Omental fat pad (tissue), 4 donors: ENCODE measurements at places on chromosomes 13 and 19.

GRCh38 chr19:13002166-13002898 lies 7.1 kb downstream of the NFIX start:
- DNase-seq = no peak

DNA sequence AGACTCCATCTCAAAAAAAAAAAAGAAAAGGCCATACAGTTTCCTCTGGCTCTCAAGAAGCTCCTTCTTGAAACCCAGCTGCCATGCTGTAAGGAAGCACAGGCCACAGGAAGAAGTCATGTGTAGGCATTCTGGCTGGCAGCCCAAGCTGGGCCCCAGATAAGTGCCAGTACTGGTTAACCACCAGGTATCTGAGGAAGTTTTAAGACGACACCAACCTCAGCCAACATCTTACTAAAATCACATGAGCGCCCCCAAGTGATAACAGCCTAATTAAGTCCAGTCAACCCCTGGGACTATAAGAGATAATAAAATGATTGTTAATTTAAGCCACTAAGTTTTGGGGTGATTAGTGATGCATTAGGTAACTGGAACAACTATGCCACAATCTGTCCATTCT lies 27.4 kb upstream of the AKT2 start:
- DNase-seq = no peak

DNA sequence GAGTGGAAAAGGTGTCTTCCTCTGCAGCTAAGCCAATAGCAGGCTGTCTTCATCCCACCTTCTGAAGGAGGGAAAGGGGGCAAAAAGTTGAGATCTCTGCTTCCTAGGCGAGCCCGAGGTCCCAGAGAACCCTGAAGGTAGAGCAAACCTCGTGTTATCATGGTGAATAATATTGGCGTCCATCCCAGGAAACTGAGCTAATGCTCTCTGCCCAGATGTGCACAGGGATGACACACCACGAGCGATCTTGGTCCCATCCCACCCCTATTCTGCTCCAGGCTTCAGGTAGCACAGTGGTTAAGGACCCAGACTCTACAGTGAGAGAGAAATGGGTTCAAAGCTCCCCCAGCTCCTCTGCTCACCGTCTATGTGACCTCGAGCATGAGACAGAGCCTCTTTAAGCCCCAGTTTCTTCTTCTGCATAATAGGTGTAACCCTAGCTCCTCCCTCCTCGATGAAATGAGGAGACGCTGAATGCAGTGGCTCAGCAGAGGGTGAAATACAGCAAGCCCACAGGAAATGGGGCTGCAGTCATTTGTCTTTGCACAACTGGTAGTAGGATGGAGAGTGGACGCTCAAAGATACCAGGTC lies 9.9 kb upstream of the CEACAM20 start:
- DNase-seq = no peak

- no peak for DNase-seq
These were observed 595.5 kb downstream of the TBC1D4 start for GRCh38 chr13:74886502-74886901.

GRCh38 chr13:113358653-113359190 lies 5.2 kb downstream of the GRTP1 start:
- no peak for DNase-seq

DNA sequence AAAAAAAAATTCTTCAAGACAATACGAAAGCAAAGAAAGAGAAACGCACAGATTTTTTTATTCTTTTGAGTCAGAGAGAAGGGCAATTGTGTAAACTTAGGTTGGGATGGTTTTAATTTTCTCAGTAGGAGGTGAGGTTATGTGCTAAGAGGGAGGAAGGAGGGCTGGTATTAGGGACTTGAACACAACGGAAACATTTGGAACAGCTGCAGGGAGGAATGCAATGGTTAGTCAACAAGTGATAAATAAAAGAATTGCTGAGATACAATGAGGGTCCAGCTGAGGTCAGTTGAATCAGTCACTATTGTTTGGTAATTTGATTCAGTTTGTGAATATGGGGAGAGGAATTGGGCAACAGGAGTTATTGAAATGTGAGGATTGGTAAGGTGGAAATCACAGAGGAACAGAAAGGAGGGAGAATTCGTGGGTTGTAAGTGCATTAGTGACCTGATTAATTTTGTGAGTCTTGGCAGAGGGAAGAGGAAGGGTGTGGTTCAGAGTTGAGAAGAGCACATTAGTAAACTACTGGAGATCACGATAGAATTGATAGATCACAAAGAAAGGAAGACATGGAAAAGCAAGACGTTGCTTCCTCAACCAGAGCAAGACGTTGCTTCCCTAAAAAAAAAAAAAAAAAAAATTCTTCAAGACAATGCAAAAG lies 499.5 kb upstream of the SPRY2 start:
- no peak for DNase-seq

DNA sequence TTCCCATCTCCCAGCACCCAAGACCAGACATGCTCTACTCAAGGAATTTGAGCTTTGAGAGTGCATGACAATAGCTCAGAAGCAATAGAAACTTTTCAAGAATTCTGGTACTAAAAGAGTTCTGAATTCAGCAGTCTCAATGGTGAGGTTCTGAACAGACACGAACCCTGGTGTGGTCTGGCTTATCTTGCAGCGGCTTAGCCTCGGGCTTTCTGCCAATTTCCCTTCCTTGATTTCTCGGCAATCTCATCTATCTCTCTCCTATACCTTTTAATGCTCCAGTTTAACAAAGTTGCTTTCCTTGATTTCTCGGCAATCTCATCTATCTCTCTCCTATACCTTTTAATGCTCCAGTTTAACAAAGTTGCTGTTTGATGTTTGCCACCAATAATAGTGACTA lies 174.6 kb downstream of the SPRY2 start:
- no peak for DNase-seq

DNA sequence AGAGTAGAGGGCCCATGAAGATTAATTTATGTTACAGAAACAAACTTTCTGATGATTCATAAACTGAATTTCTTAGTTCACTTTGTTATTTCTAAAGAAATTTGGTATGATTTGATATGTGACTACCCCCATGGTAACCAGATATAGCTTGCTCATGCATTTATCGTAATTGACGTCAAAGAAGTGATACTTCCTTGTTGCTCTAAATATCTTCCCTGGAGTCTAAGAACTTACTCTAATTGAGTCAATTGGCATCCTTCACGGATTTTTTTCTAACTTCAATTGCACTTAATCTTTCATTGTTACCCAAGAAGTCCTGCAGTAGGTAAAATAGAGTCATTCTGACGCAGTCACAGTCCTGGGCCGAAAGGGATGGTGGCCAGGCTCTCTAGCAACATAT lies 240.9 kb downstream of the GPC5 start:
- DNase-seq = no peak

DNA sequence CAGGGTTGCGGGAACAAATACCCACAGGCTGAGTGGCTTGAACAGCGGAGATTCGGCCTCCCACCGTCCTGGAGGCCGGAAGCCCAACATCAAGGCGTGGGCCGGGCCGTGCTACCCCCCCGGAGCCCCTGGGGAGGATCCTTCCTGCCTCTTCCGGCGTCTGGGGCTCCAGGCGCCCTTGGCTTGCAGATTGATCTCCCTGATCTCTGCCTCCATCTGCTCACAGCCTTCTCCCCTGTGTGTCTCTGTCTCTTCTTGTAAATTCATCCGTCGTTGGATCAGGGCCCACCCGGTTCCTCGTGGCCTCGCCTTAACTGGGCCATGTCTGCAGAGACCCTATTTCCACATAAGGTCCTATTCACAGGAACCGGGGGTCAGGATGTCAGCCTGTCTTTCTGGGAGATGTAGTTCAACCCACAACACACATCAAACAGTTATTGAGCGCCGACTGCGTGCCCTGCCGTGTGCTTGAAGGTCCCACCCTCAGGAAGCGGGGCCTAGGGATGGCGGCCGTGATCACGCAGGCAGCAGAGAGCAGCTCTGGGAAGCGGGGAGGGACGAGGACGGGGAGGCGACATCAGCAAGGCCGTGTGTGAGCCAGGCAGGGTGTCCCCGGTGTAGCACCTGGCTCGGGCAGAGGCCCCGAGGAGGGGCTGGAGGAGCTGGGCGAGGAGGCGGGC lies 21.3 kb downstream of the HCN2 start:
- DNase-seq = no peak

DNA sequence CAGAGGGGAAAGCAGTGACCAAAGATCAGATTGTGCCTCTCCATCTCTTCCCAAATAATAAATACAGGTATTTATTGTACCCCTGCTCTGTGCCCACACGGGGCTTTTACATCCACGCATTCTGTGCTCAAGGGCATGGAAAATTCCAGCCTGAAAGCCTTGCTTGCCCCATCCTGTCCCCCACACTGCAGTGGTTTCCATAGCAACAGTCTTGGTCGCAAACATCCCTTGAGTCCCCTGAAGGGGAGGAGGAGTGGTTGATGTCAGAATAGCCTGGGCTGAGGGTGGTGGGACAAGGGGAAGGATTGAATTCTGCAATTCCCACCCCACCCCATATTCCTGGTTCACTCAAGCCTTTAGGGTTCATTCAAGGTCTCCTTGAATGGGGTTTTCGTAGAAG lies 41.0 kb upstream of the USP29 start:
- DNase-seq = no peak

GRCh38 chr19:6059396-6059947 lies 50.8 kb downstream of the RFX2 start:
- no peak for DNase-seq

DNA sequence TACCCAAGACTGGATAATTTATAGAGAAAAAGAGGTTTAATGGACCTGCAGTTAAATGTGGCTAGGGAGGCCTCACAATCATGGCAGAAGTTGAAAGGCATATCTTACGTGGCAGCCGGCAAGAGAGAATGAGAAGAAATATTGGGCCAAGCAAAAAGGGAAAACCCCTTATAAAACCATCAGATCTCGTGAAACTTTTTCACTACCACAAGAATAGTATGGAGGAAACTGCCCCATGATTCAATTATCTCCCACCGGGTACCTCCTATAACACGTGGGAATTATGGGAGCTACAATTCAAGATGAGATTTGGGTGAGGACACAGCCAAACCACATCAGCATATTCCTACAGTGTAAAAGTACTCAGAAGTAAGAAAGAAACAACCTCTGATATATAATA lies 4.7 kb upstream of the KBTBD7 start:
- DNase-seq = no peak

DNA sequence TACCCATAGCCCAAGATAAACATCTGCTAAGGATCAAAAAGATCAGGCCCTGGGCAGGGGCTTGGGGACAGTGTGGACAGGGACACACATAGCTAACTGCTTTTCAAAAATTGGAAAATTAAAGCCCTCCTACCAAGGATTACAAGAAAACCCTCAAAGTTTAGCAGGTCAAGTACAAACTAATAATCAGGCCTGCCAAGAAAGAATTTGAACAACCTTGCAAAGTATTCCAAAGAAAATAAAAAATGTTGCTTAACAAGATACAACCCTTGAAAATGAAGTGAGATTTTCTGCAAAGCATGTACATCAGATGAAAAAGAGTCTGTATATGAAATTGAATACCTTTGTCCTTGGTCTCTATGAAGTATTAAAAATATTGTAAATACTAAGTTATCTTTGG lies 67.3 kb downstream of the KLF12 start:
- no peak for DNase-seq

- no peak for DNase-seq
These were observed 71.5 kb downstream of the ZNF536 start for GRCh38 chr19:30443531-30444252.

- no peak for DNase-seq
These were observed 15.8 kb downstream of the DEDD2 start for GRCh38 chr19:42201489-42202289.

DNA sequence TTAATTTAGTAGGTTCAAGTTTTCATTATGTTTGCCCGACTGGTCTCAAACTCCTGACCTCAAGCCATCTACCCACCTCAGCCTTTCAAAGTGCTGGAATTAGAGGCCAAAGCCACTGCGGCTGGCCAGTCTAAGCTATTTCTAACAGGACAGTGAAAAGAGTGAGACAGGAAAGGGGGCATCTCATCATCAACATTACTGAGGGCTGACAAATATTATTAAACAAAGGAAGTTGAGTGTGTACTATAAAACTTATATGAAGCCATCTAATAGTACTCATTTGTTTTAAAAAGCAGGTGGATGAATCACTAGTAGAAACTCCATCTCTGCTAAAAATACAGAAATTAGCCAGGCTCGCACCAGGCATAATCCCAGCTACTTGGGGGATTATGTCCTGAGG lies 24.3 kb downstream of the ZNF611 start:
- DNase-seq = no peak

GRCh38 chr19:54094426-54095000 lies 6.1 kb downstream of the OSCAR start:
- no peak for DNase-seq

DNA sequence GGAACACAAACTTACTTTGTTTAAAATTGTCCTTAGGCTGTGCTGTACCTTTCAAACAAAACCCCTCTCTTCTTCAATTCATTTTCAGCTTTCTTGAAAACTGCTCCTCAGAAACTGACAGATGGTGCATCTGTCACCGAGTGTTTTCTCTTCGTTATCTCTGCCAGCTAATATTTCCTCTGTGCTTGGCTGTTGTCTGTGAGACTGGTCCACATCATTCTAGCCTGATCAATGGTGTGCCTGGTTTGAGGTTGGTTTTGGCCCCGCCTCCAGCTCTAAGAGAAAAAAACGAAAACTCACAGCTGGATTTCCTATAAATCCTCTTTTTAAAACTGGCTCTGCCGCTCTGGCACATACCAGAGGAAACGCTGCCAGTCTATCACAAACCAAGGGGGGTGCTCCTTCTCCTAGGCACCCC lies 79.7 kb downstream of the STARD13 start:
- DNase-seq = no peak

DNA sequence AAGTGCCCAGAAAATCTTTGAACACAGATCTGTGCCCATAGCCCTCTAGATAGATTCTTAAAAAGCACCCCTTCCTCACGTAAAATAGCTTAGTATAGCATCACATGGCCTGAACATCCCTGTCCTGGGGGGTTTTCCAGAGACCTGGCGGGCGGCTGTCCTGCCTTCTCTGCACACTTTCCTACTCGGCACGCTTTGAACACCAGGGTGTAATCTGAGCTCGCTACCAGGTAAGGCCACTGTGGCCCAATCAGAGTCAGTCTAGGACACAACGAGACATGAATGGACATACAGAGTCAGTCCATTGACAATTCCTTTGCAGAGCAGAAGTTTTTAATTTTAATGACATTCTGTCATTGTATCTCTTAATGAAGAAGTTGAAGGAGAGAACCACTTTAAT lies 8.1 kb downstream of the CYP2A13 start:
- no peak for DNase-seq

GRCh38 chr13:51624695-51625345 lies 40.6 kb downstream of the WDFY2 start:
- no peak for DNase-seq

DNA sequence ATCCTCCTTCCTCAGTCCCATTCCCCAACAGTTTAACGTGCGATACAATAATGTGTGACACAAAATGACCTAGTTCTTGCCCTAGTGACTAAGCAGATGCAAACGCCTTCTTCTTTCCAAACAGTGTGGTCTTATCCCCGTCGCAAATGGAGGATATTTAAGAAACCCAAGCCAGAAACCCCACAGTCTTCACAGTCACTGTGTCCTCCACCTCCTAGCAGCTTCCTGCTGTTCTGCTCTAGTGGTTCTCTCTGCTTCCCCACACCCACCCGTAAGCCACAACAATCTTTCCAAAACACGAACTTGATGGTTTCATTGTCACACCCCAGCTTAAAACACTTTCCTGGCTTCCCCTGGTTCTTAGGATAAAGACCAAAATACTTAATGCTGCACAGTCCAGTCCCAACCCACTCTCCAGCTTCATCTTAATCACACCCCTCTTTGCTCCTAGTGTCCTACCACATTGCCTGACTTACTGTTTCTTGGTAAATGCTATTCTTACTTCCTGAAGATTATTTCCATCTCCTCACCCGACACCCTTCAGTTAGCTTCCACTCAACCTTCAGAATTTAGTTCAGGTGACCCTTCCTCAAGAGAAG lies 32.3 kb downstream of the ITM2B start:
- DNase-seq = no peak

GRCh38 chr19:6500837-6501739 lies 1.0 kb downstream of the TUBB4A start:
- no peak for DNase-seq
